ENCODE measurements at places on chromosomes 2 and 18. TPM values are rescaled to one million over a fixed set of nuclear protein-coding genes. Genes with fewer than 3 reads are reported as not detected.

Gene CNDP1
- total RNA-seq, result not detected

Gene RAPH1
- 13.1 TPM for total RNA-seq

DNA sequence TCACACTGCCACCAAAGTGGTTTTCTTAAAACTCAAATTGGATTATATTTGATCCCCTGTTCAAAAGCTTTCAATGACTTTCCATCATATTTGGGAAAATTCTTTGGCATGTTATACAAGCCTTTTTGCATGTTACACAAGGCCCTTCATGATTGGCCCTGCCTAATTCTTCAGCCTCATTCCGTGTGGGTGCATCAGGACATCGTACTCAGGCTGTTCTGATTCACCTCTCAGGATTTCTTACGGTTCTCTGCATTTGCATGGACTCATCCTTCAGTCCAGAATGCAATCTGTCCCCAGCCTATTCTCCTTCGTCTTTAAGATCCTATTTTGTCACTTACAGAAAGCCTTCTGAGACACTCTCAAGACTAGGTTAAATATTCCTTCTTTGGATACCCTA lies 107.8 kb downstream of the LYPD1 start:
- DNase-seq, result no peak
- H3K27ac ChIP-seq, result no peak overlapping the region
- no peak overlapping the region for H3K4me3 ChIP-seq

DNA sequence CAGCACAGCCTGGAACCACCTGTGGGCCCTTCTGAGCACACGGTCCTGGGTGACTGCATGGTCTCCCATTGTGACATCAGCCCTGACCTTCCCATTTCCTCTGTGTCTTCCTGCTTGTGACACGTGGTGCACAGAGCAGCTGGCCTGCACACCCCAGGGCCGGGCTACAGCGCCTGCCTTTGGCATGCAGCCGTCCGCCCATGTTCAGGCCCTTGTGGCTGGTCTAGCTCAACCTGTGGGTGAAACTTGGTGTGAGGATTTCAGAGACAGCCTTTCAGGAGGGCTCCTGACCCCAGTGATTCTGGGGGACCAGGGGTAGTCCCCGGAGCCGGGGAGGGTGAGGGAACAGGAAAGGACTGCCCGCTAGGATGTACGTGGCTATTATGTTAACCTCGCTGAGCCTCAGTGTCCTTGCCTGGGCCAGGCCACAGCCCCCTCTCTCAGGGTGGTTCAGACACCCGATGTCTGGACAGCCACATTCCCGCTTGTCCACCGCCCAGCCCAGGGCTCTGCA lies 284.8 kb upstream of the HS6ST1 start:
- H3K36me3 ChIP-seq, result no peaks in the 10 kb centered on the region
- H3K27ac ChIP-seq, result no peak overlapping the region

Gene DSEL
- 0.12 TPM for total RNA-seq

GRCh38 chr2:96163768-96164429 lies 18.7 kb upstream of the DUSP2 start:
- peak; percentile 93 for DNase-seq
- H3K36me3 ChIP-seq, result peaks cover 7% of the 10 kb centered on the region
- H3K4me3 ChIP-seq, result peak overlapping the region; percentile 87
- H3K4me1 ChIP-seq, result peaks cover 75% of the 10 kb centered on the region
- peak overlapping the region; percentile 100 for H3K27ac ChIP-seq
- no peaks in the 10 kb centered on the region for H3K27me3 ChIP-seq

Gene PSMA8
- total RNA-seq, result 1.3 TPM

Gene ESPNL
- total RNA-seq, result 0.12 TPM

DNA sequence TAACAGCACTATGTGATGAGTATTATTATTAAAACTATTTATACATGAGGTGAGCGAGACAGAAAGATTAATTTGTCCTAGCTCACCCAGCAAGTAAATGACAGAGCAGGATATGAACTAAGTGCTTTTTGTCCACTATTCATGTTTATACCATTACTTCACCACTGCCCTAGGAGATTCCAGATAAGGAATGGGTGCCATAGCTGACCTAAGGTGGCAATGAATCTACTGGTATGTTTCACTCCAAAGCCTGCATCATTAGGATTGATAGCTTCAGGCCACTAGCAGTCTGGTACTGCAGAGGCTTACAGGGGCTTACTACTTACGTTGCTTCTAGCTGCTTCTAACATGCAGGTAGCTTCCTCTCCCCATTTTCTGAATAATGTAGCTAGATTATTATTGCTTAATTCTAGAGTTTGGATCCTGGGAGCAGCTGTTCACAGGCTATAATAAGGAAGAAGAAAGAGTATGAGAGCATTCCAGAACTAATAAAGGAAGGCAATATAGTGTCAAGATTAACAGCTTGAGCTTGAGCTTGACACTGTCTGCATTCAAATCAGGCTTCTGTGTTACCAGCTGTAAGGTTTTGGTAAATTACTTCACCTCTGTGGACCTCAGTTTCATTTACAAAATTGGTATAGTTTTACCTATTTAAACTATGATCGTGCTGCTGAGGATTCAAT lies 153.7 kb downstream of the GALNT3 start:
- H3K36me3 ChIP-seq, result no peaks in the 10 kb centered on the region
- no peak overlapping the region for H3K27ac ChIP-seq
- H3K27me3 ChIP-seq, result peaks cover 2% of the 10 kb centered on the region
- no peak overlapping the region for H3K4me3 ChIP-seq
- DNase-seq, result no peak
- no peaks in the 10 kb centered on the region for H3K4me1 ChIP-seq

Gene GCKR
- total RNA-seq, result not detected

Gene SERPINB12
- not detected for total RNA-seq

- no peak overlapping the region for H3K4me3 ChIP-seq
- H3K4me1 ChIP-seq, result no peaks in the 10 kb centered on the region
- peaks cover 12% of the 10 kb centered on the region for H3K36me3 ChIP-seq
- no peaks in the 10 kb centered on the region for H3K27me3 ChIP-seq
- no peak overlapping the region for H3K27ac ChIP-seq
- no peak for DNase-seq
Measured at GRCh38 chr2:135255208-135255607, 203.1 kb downstream of the RAB3GAP1 start.

- no peak overlapping the region for H3K27ac ChIP-seq
- H3K36me3 ChIP-seq, result no peaks in the 10 kb centered on the region
- H3K27me3 ChIP-seq, result no peaks in the 10 kb centered on the region
- H3K4me3 ChIP-seq, result no peak overlapping the region
- no peak for DNase-seq
Measured at GRCh38 chr2:175854665-175855064, 147.4 kb downstream of the LNPK start.

- H3K4me3 ChIP-seq, result no peak overlapping the region
- no peaks in the 10 kb centered on the region for H3K36me3 ChIP-seq
- H3K27ac ChIP-seq, result no peak overlapping the region
- H3K27me3 ChIP-seq, result peaks cover 2% of the 10 kb centered on the region
- no peak for DNase-seq
Measured at GRCh38 chr2:20514596-20515269, 67.9 kb downstream of the RHOB start.

Gene HOXD3
- total RNA-seq, result not detected

GRCh38 chr2:48530033-48530811 lies at the start of gene STON1:
TSS of gene STON1 (plus strand) at chr2:48530154. CDS start at chr2:48580634, 50,480 bp downstream.
- H3K4me1 ChIP-seq, result peaks cover 17% of the 10 kb centered on the region
- peak; percentile 31 for DNase-seq
- H3K27me3 ChIP-seq, result no peaks in the 10 kb centered on the region

DNA sequence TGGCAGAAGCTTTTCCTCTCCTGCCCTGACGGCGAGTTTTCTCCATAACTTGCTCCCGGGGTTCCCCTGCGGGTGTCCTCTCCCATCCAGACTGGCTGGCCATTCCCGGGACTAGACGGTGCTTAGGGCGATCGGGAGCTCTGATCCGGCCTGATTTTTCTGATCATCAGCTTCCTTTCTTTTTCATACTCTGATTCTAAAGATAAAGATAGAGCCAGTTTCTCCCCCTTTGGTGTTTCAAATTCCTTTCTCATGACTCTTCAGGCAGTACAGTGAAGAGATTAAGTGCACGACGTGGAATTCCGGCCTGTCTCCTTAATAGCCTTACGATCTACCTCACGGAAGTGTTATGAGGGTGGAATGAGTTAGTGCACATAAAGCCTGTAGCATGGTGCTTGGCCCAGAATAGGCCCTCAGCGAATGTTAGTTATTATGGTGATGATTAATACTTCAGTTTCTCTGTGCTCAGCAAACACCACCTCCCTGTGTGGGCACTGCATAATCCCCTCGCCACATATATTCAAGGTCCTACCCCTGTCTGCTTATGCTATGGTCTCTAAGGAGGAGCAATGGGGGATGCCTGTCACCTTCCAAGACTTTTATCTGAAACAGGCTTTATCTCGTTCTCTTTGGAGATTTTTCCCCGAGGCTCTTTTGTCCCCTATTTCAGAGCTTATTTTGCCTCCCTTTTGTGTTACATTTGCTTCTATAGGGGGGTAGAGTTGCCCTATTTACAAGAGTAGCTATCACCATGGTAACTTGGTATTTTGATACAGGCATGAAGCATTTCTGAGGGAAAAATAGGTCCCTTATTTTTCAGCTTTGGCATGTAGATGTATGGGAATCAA lies 254.8 kb downstream of the CDH2 start:
- H3K27me3 ChIP-seq, result no peaks in the 10 kb centered on the region
- H3K4me3 ChIP-seq, result no peak overlapping the region
- DNase-seq, result no peak
- no peaks in the 10 kb centered on the region for H3K36me3 ChIP-seq
- no peak overlapping the region for H3K27ac ChIP-seq
- no peaks in the 10 kb centered on the region for H3K4me1 ChIP-seq

GRCh38 chr18:65436430-65436829 lies 314.4 kb upstream of the CDH7 start:
- no peak overlapping the region for H3K4me3 ChIP-seq
- DNase-seq, result no peak
- no peak overlapping the region for H3K27ac ChIP-seq
- no peaks in the 10 kb centered on the region for H3K27me3 ChIP-seq
- no peaks in the 10 kb centered on the region for H3K4me1 ChIP-seq

DNA sequence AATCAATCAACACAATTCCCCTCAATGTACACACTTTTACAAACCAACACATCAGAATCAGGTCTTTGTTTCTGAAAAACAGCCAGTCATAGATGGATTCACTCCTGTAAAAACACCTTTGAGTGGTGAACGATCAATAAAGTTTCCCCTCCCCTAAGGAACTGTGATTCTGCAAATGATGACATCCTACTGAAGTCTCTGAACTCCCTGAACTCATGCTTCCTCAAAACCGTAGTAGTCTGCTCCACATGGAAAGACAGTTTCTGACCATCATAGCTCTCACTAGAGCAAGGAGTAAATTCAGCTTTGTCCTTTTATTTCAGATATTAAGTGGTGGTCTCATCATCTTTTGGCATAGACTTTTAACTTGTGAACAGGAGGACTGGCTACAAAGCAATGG lies 43.5 kb upstream of the ACTR3 start:
- H3K4me3 ChIP-seq, result no peak overlapping the region
- H3K36me3 ChIP-seq, result peaks cover 8% of the 10 kb centered on the region
- peaks cover 25% of the 10 kb centered on the region for H3K4me1 ChIP-seq
- no peak for DNase-seq
- H3K27me3 ChIP-seq, result no peaks in the 10 kb centered on the region

Gene MEIS1
- not detected for total RNA-seq

Gene UGT1A9
- total RNA-seq, result not detected

DNA sequence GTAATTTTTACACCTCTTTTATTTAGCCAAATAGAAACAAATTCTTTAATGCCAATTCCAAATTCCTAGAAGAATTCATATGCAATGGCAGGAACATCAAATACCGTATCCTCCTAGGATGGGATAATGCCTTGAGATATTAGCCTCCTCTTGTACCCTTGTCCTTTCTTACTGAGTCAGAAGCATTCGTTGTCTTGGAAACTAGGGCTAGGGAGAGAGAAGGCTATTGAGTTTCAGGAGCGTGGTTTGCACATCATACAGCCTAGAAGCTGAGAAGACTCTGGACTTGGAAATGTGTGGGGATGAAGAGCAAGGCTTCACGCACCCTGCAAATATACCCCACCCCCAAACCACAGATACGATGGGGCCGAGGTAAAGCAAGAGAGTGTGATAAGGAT lies 300.7 kb downstream of the SP3 start:
- H3K36me3 ChIP-seq, result no peaks in the 10 kb centered on the region
- no peak overlapping the region for H3K27ac ChIP-seq
- no peak overlapping the region for H3K4me3 ChIP-seq

DNA sequence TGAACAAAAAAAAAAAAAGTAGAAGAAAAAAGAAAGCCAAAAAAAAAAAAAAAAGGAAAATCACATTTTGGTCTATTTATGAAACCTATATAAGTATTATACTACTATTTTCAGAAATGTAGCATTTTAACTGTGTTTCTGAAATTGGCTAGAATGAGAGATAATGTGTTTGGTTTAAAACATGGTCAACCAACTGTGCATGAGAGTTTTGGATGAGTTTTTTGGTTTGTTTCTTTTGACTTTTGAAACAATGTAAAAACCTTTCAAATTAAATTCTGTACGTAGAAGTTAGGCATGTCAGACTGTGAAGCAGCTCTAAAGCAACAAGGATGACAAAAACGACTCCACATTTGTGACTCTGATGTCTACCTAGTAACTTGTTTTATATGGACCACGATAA lies 34.6 kb downstream of the SPC25 start:
- H3K27me3 ChIP-seq, result no peaks in the 10 kb centered on the region
- no peak overlapping the region for H3K27ac ChIP-seq
- peaks cover 7% of the 10 kb centered on the region for H3K36me3 ChIP-seq
- no peaks in the 10 kb centered on the region for H3K4me1 ChIP-seq

Gene EPG5
- 21.4 TPM for total RNA-seq

- H3K4me3 ChIP-seq, result peak overlapping the region; percentile 23
- H3K4me1 ChIP-seq, result peaks cover 19% of the 10 kb centered on the region
- peak overlapping the region; percentile 47 for H3K27ac ChIP-seq
- peak; percentile 89 for DNase-seq
- H3K27me3 ChIP-seq, result peaks cover 62% of the 10 kb centered on the region
Measured at GRCh38 chr2:110748489-110748867, 16.1 kb downstream of the ACOXL start.

DNA sequence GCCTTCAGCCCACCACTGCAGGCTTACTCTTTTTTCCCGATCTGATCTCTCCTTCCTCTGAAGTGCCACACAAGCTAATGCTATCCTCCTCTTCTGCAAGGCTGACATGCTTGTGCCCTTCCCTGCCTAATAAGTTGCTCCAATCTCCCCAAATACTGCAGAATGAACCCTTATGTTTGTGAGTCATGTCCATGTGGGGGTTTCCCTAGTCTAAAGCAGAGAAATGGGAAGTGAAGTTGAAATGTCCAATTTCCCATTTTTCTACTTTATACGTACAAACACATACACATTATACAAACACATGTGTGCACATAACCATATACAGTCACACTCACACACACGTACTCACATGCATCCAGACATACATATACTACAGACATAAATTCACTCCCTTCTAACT lies 288.1 kb upstream of the CELF4 start:
- no peaks in the 10 kb centered on the region for H3K27me3 ChIP-seq
- H3K36me3 ChIP-seq, result no peaks in the 10 kb centered on the region
- no peak overlapping the region for H3K27ac ChIP-seq

- DNase-seq, result peak; percentile 38
- H3K27me3 ChIP-seq, result peaks cover 7% of the 10 kb centered on the region
- H3K27ac ChIP-seq, result no peak overlapping the region
- no peaks in the 10 kb centered on the region for H3K36me3 ChIP-seq
- no peaks in the 10 kb centered on the region for H3K4me1 ChIP-seq
Measured at GRCh38 chr2:24409700-24410556, 49.6 kb upstream of the ITSN2 start.

All from activated CD4-positive, alpha-beta memory T cell treated with anti-CD3 and anti-CD28 coated beads for 36 hours (primary cell).